Stimulated activated CD4-positive, alpha-beta T cell treated with anti-CD3 and anti-CD28 coated beads, Interleukin-1b, Interleukin-23, amount 100 ng/mL, for 1 hour (primary cell): ENCODE measurements at places on chromosomes 6 and 20.

DNA sequence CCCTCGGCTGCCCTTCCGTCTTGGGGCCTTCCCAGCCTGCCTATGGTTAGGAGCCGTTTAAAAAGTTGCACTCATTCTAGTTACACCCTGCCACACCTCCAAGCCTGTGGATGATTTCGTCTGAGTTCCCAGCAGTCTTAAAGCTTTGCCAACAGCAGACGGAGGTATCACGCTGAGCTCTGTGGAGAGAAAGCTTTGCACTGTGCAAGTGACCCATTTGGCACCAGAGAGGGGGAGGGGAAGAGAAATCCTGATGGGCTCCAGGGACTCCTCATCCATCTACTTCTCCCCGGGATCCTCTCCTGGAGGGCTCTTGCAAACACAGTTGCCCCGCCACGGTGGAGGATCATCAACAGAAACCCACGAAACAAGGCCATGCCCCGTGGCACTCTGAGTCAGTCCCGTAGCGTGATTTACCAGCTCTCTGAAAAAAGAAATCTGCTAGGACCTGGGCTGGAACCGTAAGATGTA is 98.8 kb upstream of the CITED2 start:
- no peak for DNase-seq

DNA sequence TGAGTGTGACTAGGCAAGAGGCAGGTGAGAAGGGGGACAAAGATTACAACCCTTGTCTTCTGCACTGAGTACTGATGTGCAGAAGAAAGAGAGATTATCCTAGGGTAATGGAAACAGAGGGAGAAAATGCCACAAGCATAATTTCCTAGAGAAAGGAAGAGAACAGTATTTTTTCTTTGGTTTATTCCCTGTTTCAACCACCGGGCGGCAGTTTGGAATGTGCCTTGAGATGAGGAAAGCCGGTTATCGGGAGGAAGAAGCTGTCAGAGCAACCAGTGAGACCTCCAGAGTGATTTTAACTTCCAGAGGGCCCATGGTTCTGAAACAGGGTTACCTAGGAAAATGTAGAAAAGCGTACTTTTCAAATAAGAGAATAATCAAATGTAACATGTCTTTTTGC is 121.4 kb downstream of the REV3L start:
- no peak for DNase-seq

DNA sequence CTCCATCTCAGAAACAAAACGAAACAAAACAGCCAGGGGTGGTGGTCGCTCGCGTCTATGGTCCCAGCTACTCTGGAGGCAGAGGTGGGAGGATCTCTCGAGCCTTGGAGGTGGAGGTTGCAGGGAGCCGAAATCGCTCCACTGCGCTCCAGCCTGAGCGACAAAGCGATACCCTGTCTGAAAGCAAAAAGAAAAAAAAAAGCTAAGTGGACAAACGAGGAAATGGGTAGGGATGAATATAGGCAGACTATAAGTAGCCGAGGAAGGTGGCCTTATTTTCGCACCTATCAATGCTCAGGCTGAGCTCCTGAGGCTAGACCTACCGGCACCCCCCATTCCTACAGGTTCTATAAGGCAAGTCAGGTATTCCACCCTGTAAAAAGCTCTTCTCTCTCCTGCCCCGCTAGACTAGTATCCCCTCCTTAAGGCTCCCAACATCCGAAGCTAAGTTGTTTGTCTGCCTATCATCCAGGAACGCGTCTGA is 650 bp upstream of the CASP8AP2 start:
- no peak for DNase-seq

- DNase-seq: no peak
These were observed 19.4 kb upstream of the EIF2S2 start for GRCh38 chr20:34131491-34131890.

DNA sequence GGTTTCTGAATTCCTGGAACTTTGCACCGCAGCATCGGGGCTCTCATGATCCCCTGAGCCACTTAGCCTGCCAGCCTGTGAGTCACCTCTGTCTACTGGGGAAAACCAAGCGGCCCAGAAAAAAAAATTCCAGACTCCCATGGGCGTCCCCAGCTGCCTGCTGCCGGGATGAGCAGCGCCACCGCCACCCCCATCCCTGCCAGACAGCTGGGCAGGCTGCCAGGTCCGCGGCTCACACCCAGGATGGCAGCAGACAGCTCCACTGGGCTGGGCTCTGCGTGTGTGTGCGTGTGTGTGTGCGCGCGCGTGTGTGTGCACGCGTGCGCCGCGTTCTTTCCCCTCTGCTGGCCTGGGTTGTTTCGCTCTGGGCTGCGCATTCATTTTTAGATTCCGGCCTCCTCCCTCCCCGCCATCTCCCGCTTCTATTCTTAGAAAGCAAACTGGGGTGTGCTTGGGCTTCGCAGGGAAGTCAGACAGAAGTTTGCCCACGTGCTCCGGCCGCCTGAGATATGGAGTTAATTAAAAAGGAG is 38.9 kb upstream of the PMEPA1 start:
- DNase-seq: peak; percentile 38

DNA sequence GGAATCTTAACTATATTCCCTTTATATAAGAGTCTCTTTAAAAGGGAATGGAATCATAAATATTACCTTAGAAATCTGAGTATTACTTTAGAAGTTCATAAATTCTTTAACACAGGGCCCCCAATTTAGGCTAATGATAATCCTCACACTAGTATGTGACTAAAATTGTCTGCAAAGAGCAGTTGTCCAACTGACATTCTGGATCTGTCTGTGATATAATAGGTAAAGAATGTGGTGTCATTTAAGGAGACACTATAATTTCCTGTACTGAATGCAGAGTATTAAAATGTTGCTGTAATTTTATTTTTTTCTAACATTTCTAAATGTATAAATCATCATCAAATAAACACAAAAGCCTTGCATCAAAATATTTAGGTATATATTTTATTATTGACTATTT is 128.5 kb upstream of the DST start:
- no peak for DNase-seq
